ENCODE measurements at places on chromosomes 7 and 10.

- no peak for DNase-seq
Observed at GRCh38 chr10:7560519-7560918, 106.2 kb downstream of the ITIH5 start.

DNA sequence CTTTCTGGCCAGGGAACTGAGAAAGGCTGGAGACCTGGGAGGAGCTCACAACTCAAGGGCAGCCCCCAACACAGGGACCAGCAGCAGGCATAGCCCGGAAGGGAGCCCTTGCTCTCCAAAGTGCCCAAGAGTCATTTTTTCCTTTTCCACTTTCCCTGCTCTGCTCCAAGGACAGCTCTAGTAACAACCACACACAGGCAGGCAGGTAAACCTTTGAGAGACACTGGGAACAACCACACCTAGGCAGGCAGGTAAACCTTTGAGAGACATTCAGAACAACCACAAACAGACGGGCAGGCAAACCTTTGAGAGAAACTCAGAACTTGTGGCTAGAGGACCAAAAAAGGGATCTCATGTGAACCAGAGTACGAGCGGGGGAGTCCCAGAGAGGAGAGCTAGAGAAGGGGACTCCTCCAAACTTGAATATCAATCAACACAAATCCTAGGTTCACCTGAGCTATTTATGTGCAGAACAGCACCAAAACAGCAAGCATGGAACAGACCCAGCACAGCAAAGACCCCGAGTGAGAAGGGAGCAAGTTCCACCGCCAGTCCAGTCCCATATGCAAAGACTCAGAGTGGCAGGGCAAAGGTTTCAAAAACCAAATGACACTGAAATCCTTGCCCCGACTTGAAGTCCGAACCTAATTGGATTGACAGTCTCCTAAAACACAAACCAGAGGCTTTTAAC is 33.6 kb upstream of the GUSB start:
- no peak for DNase-seq

DNA sequence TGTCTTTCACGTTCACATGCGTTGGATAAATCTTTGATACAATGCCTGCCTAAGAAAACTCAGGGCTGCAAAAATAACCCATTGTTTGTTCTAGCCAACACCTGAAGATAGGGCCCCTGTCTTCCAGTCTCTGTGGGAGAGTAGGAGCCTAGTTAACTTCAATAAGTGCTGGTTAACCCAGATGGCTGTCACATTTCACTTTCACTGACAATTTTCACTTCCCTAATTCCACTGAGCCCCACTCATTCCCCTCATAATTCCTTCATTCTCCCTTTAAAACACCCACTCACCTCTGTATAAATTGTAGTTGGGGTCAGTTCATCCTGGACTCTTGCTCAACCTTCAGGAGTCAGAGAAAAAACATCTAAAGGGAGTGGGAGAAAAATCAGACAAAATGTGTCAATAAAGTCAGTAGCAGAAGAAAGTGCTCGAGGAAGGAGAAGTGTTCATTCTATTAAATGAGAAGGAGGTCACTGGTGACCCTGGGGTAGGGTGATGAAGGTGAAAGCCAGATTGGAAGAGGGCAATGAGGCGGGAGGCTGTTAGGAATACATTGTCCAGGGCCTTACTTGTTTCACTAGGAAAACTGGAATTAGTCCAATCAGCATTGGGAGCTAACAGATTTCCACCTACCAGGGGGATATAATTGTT is 51.2 kb upstream of the ABI1 start:
- no peak for DNase-seq

DNA sequence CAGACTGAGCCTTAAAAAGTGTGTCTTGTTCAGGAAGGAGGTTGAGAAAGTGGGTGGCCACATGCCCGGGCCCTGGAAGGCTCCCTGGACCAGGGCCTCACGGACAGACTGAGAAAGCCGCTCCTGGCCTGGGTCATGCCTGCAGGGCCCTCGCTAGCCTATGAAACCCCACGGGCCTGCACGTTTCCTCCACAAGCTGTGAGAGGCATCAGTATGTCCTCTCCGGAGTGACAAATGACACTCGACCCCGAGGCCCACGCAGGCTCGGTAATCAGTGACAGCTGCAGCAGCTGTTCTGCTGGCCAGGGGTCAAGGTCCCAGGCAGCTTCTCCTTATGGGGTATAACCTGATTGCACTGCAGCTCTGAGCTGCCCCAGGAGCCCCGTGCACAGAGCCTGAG is 47.6 kb downstream of the ASB13 start:
- no peak for DNase-seq

DNA sequence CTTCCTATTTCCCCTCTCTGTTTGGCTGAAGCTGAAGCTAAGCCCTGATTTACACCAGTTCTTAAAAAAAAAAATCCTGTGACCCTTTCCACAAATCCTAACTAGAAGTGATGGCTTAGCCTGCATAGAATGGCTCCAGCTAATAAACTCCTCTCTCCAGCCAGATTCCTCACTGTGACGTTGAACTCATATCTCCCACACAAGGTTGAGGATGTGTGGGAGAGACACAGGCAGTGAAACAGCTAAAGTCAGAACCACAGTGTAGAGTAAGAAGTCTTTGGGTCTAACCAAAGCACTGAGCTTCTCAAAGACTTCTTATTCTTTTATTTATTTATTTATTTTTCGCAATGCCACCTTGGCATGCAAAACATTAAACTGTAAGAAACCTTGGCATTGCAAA is 268.3 kb downstream of the SNX13 start:
- DNase-seq = no peak

DNA sequence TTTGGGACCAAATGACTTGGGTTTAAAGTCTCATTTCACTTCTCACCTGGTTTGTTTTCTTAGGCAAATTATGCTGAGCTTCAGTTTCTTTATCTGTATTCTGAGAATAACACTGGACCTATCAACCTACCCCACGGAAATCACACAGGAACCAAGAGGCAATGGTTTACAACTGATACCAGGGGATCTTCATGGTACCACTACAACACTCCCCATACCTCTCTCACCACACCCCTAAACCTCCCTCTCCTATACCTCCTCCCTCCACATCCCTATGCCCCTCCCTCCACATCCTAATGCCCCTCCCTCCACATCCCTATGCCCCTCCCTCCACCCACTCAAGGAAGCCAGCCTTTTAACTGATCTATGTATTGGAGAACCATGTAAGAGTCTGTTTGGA is 9.9 kb downstream of the FAM204A start:
- no peak for DNase-seq

DNA sequence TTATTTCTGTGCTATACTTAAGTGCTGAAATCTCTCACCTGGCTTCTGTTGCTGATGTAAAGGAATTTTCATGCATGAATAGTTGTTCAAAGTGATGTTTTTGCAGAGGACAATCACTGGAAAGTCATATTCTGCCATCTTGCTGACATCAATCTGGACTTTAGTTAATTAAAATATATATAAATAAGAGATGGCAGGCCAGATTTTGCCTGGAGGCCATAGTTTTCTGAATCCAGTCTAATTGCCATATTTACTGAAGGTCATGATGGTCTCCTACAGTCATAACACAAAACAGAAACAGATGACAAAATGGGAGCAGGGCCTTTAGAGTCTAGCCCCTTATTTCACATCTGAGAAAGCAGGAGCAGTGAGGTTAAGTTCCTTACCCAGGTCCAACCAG is 228.2 kb downstream of the HPSE2 start:
- DNase-seq = no peak

GRCh38 chr10:485776-486175 is 203.7 kb downstream of the DIP2C start:
- DNase-seq = no peak

Data from CD8-positive, alpha-beta memory T cell (primary cell).